ENCODE measurements at places on chromosomes 6 and 20.

- DNase-seq: peak; percentile 11
Observed at GRCh38 chr6:159761129-159761872, 544 bp upstream of the ACAT2 start.

- DNase-seq: no peak
Observed at GRCh38 chr6:170052991-170053821, 237.7 kb downstream of the DLL1 start.

DNA sequence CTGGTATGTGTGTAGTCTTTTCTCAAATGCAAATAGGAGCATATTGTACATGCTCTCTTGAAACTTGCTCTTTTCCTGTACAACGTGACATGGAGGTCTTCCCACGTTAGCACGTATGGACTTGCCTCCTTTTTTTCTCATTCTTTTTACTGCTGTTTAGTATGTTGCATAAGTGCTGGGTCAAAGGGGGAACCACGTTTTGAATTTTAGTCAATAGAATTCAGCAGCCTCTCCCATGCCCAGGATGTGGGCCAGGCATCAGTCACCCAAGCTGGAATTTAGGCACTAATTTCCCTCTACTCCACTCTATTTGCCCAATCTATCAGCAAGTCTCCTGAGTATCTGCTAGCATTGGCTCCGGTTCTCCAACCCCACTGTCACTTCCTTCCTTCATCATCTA is 41.5 kb upstream of the RNF24 start:
- no peak for DNase-seq

DNA sequence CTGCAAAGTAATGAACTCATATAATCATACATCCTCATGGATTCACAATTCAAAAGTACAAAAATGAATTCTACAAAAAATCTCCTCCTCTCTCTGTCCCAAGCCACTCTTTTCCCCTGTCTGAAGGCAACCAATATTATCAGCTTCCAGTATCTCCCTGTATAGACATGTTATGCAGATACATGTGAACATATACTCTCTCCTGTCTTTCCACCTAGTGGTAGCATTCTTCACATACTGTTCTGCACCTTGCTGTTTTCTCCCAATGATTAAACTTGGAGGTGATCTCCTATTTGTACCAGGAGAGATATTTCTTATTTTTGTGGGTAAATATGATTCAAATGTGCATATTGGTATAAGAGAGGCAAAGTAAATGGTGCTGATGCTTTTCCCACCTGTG is 416.4 kb downstream of the EPM2A start:
- DNase-seq: no peak

- no peak for DNase-seq
Observed at GRCh38 chr20:23160536-23161243, 74.6 kb upstream of the CD93 start.

- no peak for DNase-seq
Observed at GRCh38 chr6:44245391-44245911, 1.4 kb upstream of the HSP90AB1 start.

GRCh38 chr6:163437466-163437865 is 22.9 kb downstream of the QKI start:
- DNase-seq: no peak

DNA sequence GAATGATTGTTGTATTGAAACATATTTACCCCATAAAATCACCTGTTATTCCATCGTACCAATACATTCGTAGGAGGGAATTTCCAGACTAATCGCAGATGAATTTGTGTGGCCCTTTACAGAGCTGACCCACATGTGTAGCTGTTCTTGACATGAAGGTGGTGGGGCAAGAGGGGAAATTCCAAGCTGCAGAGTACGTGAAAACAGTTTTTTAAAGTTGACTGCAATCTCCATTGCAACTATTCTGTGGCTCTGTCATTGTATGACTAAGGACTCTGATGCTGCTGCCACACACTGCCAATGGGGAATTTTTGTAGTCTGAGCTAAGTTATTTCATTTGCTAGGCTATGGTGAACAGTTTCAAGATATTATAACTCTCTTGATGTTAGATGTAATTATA is 46.4 kb upstream of the ADTRP start:
- DNase-seq: no peak

DNA sequence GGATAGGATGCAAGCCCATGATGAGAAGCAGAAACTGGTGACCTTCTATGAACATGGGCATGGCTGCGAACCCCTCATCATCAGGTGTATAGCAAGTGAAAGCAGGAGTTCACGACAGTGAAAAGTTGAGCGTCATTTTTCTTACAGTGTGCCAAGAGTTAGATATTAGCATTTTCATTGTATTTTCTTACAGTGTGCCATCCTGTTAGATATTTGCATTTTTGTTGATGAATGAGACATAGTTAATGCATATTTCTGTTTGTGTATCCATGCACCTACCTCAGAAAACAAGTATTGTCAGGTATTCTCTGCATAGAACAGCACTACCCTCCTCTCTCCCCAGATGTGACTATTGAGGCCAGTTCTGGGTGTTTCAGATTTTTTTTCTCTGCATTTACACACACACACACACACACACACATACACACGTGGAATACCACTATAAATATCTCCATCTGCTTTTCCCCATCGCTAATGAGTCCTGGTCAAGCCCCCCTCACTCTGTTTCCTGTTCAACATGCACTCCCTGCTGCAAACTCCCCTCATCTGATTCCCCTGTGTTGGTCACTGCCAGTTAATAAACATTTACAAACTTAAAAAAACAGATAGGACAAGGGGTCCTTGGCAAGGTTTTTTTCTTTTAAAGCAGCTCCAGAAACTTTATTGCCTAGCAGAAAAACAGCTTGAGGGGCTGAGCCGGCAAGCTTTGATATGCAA is 41.7 kb downstream of the PLN start:
- no peak for DNase-seq

- peak; percentile 18 for DNase-seq
Observed at GRCh38 chr20:38032585-38033329, 499 bp downstream of the TTI1 start.

DNA sequence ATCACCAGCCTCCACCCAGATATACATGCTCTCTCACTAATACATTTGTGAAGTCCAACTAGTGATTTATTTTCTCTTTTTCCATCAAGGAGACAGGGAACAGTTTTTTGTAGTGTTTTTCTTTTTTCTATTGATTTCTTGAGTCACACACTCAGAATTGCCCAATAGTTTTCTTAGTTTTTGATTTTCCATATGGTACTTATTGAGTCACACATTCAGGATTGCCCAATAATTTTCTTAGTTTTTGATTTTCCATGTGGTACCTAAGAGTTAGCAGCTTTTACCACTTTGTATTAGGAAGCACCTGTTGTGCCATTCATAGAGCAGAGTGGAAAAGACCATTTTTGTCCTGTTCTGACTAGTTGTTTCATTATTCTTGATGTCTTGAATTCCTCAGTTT is 1268.8 kb downstream of the EPHA7 start:
- no peak for DNase-seq

- no peak for DNase-seq
Observed at GRCh38 chr20:48456366-48457192, 371.2 kb downstream of the PREX1 start.

- DNase-seq: no peak
Observed at GRCh38 chr6:119161438-119161837, 83.0 kb upstream of the FAM184A start.

DNA sequence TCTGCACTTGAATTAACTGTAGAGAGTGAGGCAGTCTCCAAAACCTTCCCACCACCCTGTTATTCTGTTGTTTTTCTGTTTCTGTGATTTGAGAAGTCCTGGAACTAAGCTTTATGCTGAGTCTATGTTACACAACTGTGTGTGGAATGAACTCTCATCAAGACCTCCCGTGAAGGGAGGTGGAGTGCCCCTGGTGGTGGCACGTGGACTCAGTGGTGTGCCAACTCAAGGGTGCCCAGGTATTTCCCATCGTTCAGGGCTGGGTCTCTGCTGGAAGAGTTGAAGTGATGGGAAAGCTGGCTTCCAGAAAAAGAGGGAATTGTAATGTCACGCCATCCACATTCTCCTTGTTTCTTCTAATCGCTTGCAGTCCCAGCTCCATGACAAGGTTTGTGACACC is 374.2 kb downstream of the SMOC2 start:
- no peak for DNase-seq

DNA sequence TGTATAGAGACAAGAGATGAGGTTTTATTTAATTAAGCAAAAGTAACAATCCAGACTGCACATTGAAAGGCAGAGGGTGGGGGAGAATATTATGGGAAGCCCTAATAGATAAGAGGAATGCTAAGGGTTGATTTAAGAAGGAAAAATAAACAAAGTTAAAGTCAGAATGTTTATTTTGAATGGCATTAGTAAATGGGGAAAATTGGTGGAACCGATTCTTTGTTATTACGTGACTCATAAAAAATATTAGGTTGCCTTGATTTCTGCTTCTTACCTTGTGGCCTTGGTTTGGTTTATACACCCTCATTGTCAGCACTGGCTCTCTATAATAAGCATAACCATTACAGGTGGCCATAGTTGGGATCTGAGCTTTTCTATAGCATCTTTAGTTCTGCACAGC is 674.8 kb upstream of the CITED2 start:
- no peak for DNase-seq

GRCh38 chr6:16434885-16435284 is 196.5 kb downstream of the GMPR start:
- no peak for DNase-seq

GRCh38 chr6:36832313-36832712 is 6.9 kb downstream of the CPNE5 start:
- DNase-seq: no peak

- no peak for DNase-seq
Observed at GRCh38 chr20:23702021-23702420, 13.2 kb upstream of the CST4 start.

GRCh38 chr6:121617388-121617787 is 181.9 kb downstream of the GJA1 start:
- no peak for DNase-seq

GRCh38 chr6:151499551-151499950 is 5.7 kb downstream of the CCDC170 start:
- DNase-seq: no peak

- DNase-seq: no peak
Observed at GRCh38 chr6:143005816-143006215, 54.9 kb upstream of the AIG1 start.

DNA sequence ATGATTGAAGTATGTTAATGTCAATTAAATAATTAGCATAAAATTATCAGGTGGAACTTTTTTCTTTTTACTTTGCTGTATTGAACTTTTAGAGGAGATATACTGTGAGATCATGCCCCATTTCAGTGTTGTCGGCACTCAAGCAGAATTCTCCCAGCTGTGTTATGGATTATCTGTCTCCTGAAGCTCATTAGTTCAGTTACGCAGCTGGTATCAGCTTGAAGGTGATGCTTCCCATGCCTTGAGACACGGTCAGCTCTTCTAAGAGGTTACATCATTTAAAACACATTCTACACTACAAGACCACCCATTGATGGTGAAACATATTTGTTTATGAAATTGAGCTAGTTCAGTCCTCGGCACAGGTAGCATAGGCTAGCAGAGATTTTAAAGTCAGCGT is 68.9 kb upstream of the PHACTR2 start:
- no peak for DNase-seq

DNA sequence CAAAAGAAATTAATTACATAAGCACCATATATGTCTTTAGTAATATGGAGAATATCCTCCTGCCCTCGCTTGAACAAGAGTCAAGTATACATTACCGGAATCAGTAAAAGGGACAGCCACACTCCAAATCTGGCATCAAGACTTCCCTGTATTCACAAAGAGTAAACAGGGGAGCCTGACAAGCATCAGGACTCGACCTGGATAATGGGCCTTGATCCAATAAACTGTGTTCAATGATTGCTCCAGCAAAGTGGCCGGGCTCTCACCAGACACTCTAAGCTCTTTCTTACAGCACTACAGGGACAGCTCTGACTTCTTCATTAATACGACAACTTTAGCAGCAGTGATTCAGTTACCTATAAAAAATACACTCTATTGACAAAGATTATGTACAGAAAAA is 307.9 kb upstream of the POU3F2 start:
- no peak for DNase-seq

DNA sequence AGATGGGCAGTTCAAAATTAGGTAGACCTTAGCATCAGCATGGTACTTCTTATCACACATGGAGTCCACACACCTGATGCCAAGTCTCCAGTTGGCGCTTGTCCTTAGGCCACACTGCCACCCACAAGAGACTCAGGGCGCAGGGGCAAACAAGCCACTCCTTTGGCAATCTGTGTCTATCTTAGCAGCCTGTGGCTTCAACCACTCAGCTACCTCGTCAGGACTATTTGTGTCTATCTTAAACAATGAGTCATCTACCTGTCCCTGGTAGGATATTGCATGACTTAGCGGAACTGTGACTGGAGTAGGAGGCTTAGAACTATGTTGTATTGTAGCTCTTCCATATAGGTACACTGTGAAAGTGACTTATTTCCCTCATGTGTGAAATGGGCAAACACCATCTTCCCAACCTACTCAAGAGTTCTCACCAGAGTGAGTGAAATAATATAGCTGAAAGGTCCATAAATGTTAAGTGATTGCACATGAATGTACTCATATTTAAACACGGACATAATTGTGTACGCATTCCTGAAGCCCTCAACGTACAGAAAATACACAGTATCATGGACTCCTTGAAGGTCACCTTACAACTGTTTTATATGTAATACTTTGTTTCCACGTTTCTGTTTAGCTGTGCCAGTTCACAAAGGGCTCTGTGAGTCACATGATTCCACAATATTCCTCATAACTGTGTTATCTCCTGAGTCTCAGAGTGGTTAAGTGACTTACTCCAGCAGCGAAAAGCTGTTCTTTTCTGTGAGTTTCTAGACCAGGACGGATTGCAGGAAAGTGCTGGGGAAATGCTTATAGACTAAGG is 1.6 kb downstream of the TRIM27 start:
- no peak for DNase-seq

DNA sequence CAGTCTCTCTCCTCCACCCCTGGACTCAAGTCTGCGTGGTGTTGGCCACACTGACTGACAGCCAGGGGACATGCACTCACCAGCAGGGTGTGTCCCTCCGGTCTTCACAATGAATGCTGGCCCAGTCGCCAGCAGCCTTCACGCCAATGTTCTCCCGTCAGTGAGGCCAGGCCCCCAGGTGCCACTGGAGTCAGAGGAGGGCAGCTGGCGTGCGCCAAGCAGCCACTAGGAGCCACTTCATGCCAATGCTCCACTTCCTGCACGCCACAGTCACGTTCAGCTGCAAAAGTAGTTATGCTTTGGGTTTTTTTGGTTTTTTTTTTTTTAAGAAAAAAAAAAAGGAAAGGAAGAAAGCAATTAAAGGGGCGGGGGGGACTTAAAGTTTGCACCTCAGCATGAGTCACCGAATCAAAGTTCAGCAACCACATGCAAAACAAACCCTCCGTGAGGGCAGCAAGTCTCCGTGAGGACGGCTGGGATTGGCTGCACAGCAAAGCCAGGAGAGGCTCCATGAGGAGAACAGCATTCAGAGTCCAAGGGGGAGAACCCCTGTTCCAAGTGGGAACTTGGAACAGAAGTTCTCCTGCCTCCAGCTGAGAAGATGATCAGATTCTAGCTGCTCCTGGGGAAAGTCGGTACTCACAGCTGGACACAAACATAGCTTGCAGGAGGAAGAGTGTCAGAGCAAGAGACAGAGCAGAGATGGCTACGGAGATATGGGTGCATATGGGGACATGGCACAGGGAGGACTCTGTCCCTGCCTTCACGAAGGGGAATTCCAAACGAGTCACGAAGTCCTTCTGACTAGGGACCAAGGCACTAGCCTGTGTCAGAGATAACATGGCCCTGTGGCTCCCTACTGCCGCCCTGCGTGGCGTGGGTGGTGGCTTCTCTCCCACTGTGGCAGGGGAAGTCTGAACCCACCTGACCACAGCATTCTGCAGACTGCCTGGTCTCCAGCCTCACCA is at the start of gene ZC3H12D:
Gene ZC3H12D (minus strand): TSS at position 282 of the 968 bp plus-strand sequence. CDS start 10,471 bp downstream, outside the sequence.
- no peak for DNase-seq

GRCh38 chr20:19688031-19688806 is 69.8 kb upstream of the RIN2 start:
- peak; percentile 21 for DNase-seq

Measured in renal cortex interstitium (tissue), 15 donors.